ENCODE measurements at places on chromosomes 3 and 15.

- DNase-seq, result no peak
Observed at GRCh38 chr3:197494366-197495058, 61.3 kb downstream of the BDH1 start.

GRCh38 chr3:70179111-70179510 lies 133.3 kb downstream of the MDFIC2 start:
- no peak for DNase-seq

GRCh38 chr15:63514531-63514943 lies 10.1 kb downstream of the USP3 start:
- DNase-seq, result no peak

GRCh38 chr3:236881-237280 lies 40.3 kb downstream of the CHL1 start:
- DNase-seq, result no peak

DNA sequence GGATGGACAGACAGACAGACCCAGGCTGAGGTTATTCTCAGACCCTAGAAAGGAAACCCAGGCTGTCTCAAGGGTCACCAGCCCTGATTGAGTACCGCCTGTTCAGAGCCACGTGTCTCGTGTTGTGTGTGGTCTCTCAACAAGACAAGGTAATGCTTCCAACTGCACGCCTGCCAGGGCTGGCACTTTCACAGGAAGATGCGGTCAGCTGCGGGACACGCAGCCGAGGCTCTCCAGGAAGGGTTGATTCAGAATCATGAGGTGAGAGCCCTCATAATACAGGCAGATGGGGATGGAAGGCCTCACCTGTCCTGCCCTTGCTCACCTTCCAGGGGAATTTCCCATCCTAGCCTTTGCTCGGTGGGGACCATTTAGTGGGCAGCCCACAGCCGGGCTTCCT lies 81.4 kb downstream of the TOP2B start:
- no peak for DNase-seq
